ENCODE measurements at places on chromosomes 5 and 9.

DNA sequence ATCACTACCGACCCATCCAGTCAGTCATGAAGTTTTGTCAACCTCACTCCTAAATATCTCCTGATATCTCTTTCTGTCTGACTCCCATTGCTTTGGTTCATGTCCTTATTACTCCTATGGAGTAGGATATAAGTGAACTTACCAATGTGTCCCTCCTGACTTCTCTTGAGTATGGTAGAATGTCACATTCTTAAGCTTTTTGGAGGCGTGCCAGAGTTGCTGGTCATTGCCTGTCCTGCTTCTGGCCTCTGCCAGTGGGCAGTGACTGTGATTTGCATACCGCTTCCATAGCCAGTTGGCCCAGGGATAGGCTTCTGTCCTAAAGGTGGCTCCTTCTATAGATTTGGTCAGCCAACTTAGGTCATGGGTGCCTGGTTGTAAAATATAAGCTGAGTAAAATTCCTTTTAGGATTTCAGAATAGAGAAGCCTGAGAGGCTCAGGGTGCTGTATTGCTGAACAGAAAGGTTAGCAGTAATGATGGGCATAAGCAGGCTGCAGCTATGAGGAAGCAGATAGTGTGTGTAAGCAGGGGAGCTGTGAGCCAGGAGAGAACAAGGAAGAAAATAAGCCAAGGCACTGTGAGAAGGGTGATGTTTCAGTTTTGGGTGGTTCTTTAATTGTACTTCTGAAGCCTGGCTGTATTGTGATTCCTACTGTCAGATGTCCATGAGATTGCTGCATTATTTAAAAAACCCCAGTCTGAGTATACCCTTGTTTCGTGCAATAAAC, 16.1 kb upstream of the MARCHF3 start:
- H3K27me3 ChIP-seq: no peaks in the 10 kb centered on the region
- no peaks in the 10 kb centered on the region for H3K36me3 ChIP-seq
- H3K27ac ChIP-seq: no peak overlapping the region
- DNase-seq: no peak
- H3K4me1 ChIP-seq: no peaks in the 10 kb centered on the region

DNA sequence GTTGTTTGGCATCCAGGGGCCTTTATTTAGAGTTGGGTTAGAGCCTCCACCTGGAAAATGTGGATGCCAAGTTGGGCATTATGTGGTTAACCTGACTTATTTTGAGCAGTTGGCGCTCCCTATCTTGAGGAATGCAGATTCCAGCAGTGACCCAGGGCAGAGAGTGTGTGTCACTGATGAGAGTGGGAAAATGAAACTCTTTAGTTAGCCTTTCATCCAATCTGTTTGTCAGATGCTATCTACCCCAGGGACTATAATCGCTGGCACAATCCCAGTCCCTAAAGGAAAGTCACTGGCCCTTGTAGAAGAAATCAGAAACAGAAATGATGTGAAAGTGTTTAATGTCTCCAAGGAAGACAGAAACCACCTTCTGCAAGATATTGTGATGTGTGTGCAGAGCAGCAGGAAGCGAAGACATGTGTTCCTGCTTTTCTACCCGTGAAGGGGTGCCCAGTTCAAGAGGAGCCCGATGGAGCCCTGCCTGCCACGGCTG, 10.2 kb upstream of the STING1 start:
- no peak overlapping the region for H3K27ac ChIP-seq
- H3K4me1 ChIP-seq: peaks cover 26% of the 10 kb centered on the region
- H3K27me3 ChIP-seq: no peaks in the 10 kb centered on the region
- peak overlapping the region; percentile 59 for H3K4me3 ChIP-seq
- DNase-seq: no peak

GRCh38 chr5:41519801-41520200, 9.4 kb upstream of the PLCXD3 start:
- no peaks in the 10 kb centered on the region for H3K27me3 ChIP-seq
- no peak for DNase-seq
- H3K4me1 ChIP-seq: no peaks in the 10 kb centered on the region
- no peaks in the 10 kb centered on the region for H3K36me3 ChIP-seq

GRCh38 chr5:134439210-134439654, 27.6 kb upstream of the CDKN2AIPNL start:
- H3K27me3 ChIP-seq: no peaks in the 10 kb centered on the region
- peaks cover 14% of the 10 kb centered on the region for H3K4me1 ChIP-seq
- H3K27ac ChIP-seq: peak overlapping the region; percentile 22
- DNase-seq: no peak

DNA sequence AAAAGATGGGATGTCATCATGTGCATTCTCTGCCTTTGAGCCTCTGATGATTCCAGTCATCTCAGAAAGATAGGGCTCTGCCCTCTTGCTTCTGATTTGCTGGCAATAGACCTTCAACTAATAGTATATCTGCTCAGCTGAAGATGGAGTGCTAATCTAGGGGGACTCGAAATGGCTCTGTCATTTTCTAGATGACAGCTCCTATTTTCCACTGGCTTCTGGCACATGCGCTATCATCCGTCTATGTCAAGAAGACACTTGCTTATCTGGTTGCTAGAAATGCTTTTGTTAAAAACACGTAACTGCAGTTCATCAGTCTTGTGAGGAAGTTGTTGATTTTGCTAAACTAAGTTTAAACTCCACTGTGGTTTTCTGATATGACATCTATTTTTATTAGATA, 265.5 kb upstream of the ZNF608 start:
- H3K27ac ChIP-seq: no peak overlapping the region
- no peaks in the 10 kb centered on the region for H3K4me1 ChIP-seq
- H3K4me3 ChIP-seq: no peak overlapping the region
- no peak for DNase-seq
- H3K27me3 ChIP-seq: no peaks in the 10 kb centered on the region

- no peak for DNase-seq
- no peaks in the 10 kb centered on the region for H3K27me3 ChIP-seq
- no peak overlapping the region for H3K27ac ChIP-seq
- H3K36me3 ChIP-seq: no peaks in the 10 kb centered on the region
Measured at GRCh38 chr9:134631881-134632280, 9.7 kb upstream of the COL5A1 start.

- no peaks in the 10 kb centered on the region for H3K4me1 ChIP-seq
- H3K27me3 ChIP-seq: no peaks in the 10 kb centered on the region
- no peak for DNase-seq
- H3K36me3 ChIP-seq: no peaks in the 10 kb centered on the region
- H3K4me3 ChIP-seq: no peak overlapping the region
Measured at GRCh38 chr9:134800791-134801339, 79.7 kb upstream of the FCN2 start.

DNA sequence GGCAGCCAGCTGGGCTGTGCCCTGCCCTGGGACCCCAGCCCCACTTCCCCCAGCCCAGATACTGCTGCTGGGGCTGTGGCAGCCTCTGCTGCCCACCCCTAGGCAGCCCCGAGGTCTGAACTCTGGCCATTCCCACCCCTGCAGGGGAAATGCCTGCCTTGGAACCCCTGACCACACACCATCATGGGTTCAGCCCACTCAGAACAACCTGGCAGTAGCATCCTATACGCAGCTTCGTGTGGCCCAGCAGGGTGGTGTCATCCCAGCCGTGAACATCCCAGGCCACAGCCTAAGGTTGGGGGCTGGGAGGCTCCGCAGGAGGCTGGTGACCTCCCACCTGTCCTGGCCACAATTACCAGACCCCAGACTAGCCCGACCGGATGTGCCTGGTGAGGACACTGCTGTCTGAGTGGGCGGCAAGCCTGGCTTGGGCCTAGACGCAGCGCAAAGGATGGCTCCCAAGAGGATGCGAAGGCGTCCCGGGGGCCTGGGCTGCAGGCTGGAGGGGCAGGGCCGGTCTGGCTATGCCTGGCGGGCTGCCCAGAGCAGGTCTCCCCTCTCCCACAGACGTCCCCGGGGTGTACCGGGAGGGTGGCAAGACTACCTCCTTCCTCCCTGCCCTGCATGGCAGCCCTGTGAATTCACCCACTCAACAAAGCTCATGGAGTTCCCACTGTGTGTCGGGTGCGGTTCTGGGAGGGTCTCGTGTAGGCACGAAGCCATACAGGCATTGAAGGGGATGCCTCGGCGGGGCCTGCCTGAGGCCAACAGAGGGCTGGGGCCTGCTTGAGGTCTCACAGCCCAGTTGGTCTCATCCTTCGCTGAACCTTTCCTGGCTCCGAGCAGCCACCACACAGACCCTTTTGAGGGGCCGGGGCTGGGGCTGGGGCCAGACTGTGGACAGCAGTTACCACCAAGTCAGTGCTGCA, 1.5 kb upstream of the SLC34A3 start:
- no peak overlapping the region for H3K4me3 ChIP-seq
- H3K27me3 ChIP-seq: peaks cover 2% of the 10 kb centered on the region
- H3K4me1 ChIP-seq: peaks cover 2% of the 10 kb centered on the region
- DNase-seq: no peak
- H3K36me3 ChIP-seq: no peaks in the 10 kb centered on the region
- H3K27ac ChIP-seq: no peak overlapping the region

DNA sequence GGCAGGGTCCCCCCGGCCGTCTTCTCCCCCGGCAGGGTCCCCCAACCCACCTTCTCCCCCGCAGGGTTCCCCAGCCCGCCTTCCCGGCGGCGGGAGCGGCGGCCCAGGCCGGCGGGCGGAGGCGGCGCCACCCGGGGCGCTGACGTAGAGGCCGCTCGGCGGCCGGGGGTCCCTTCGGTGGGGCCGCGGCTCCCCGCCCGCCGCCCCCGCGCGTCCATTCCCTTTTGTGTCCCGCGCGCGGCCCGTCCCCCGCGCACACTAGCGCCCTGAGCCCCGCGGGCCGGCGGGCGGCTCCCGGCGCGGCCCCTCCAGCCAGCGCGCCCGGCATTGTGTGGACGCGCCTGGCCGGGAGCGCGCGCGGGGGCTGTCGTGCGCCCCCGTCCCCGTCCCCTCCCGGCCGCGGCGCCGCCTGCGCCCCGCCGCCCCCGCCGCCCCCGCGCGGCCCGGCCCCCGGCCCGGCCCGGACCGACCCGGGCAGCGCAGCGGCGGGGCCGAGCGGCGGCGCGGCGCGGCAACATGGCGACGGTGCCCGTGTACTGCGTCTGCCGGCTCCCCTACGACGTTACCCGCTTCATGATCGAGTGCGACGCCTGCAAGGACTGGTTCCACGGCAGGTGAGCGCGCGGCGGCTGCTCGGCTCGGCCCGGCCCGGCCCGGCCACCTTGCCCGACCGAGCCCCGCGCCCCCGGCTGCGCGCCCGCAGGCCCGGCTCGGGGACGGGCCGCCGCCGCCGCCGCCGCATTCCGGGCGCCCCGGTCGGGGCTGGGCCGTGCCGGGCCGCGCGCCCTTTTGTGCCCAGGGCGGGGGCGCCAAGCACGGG, at the start of gene PHF2:
PHF2 (plus strand) TSS at position 327 of the 820 bp plus-strand sequence; CDS start at position 517, 190 bp downstream.
- DNase-seq: peak; percentile 40
- no peaks in the 10 kb centered on the region for H3K27me3 ChIP-seq
- H3K4me1 ChIP-seq: peaks cover 22% of the 10 kb centered on the region
- H3K4me3 ChIP-seq: peak within 1 kb of the TSS; percentile 88
- peaks cover 9% of the 10 kb centered on the region for H3K36me3 ChIP-seq

- no peak for DNase-seq
- H3K4me3 ChIP-seq: no peak overlapping the region
- H3K36me3 ChIP-seq: no peaks in the 10 kb centered on the region
- peaks cover 4% of the 10 kb centered on the region for H3K27me3 ChIP-seq
- no peaks in the 10 kb centered on the region for H3K4me1 ChIP-seq
Measured at GRCh38 chr5:168171901-168172759, 119.3 kb upstream of the WWC1 start.

- no peak overlapping the region for H3K4me3 ChIP-seq
- no peak for DNase-seq
- H3K27me3 ChIP-seq: no peaks in the 10 kb centered on the region
- peaks cover 38% of the 10 kb centered on the region for H3K36me3 ChIP-seq
- H3K4me1 ChIP-seq: peaks cover 7% of the 10 kb centered on the region
Measured at GRCh38 chr5:176906126-176906525, 7.0 kb upstream of the HK3 start.

GRCh38 chr5:376799-377325, 55.3 kb downstream of the AHRR start:
- no peaks in the 10 kb centered on the region for H3K27me3 ChIP-seq
- H3K27ac ChIP-seq: peak overlapping the region; percentile 77
- H3K36me3 ChIP-seq: peaks cover 42% of the 10 kb centered on the region
- no peak overlapping the region for H3K4me3 ChIP-seq
- H3K4me1 ChIP-seq: peaks cover 57% of the 10 kb centered on the region
- peak; percentile 3 for DNase-seq

- H3K27ac ChIP-seq: no peak overlapping the region
- peaks cover 5% of the 10 kb centered on the region for H3K36me3 ChIP-seq
- DNase-seq: peak; percentile 67
Measured at GRCh38 chr9:124291801-124292396, 34.1 kb downstream of the NEK6 start.

DNA sequence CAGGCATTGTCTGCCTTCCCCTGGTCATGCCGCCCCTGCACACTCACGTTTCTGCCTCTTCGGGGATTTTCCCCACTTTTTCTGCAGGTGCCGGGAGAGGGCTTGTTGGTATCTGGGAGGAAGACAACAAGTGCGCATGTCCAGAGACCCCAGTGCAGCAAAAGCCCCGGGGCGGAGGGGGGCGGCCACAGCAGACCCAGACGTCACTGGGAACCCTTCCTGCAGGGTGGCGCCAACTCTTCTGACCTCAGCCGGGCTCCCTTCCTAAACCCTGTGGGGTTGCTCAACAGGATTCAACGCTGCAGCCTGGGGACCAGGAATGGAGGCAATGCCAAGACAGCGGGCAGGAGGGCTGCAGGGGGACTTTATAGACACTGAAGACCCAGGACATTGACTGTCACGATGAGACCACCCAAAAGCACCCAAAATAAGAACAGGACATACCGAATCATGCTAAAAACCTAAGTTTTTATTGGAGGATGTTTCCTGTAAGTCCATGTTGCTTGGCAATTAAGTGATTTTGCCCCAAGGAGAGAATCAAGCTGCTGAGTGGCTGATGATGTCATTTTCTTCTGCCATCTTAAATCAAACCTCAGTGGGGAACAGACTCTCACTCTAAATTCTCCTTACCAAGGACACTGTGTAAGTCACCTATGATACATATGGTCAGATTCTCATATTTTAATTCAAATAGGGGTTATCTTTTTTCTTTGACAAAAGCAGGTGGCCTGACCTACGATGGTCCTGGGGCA, 62.9 kb upstream of the SIMC1 start:
- peaks cover 18% of the 10 kb centered on the region for H3K27me3 ChIP-seq
- DNase-seq: no peak
- no peak overlapping the region for H3K27ac ChIP-seq
- H3K4me3 ChIP-seq: no peak overlapping the region

DNA sequence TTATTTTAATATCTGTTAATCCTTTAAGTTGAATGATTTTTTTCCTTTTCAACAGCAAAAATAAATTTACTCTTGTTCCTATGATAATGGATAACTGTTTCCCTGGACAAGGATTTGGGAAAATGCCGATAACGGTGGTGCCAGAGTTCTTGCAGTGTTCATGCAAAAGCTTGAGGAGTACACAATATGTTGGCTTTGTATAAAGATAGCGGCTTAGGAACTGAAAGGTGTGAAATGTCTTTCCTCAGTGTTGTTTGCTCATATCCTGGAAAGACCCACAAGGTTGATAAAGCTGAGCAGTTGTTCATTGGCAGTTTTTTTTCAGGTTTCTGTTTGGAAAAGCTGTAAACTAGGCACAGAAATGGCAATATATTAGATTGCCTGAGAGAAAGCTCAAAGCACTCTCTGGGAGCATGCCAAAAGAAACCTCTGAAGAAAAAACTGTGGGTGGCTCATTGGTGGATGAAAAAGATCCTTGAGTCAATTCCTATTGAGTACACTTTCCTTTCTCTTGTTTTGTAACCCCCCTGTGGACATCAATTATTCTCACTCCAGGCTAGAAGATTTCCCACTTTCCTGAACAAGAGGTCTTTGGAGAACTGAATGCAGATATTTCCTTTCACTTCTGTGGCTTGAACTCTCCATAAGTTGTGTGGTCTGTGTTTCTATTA, 117.2 kb upstream of the RGMB start:
- H3K4me3 ChIP-seq: no peak overlapping the region
- no peak for DNase-seq
- no peaks in the 10 kb centered on the region for H3K27me3 ChIP-seq

GRCh38 chr9:75739884-75740611, 150.4 kb upstream of the PCSK5 start:
- no peak overlapping the region for H3K4me3 ChIP-seq
- no peak overlapping the region for H3K27ac ChIP-seq
- no peak for DNase-seq
- H3K27me3 ChIP-seq: peaks cover 3% of the 10 kb centered on the region
